ENCODE measurements at places on chromosomes 6 and 20. TPM values are rescaled to one million over a fixed set of nuclear protein-coding genes. Genes with fewer than 3 reads are reported as not detected.

DNA sequence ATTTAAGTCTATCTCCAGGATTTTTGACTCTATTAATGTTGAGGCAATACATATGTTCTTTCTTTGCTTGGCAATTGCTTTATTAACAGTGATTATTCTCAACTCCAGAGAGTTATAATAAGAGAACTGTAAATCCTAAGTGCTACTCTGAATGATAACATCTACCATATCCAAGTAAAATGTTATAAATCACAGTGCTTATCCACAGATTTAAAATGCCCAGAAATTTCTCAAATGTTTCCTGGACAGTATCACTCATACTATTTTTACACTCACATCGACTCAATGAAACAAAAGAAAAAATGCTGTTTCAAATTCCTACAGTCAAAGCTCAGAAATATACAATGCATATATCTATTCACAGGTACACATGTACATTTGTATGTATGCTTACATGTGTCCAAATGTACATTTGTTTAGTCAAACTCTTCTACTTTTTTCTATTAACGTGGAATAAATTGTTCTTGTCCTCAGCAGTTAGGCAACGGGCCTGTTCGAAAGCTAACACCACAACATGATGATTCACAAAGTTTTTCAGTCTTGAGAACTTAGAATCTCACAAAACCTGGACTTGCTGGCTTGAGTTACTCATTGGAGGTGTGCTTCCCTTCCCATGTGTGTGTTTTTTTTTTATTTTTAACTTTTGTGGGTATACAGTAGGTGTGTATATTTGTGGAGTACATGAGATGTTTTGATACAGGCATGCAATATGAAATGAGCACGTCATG is 193.0 kb downstream of the GJA10 start:
- DNase-seq = no peak

Gene NHSL1
- 44.3 TPM for total RNA-seq

Gene FABP7
- not detected for total RNA-seq

GRCh38 chr6:73719046-73719445 is 23.0 kb downstream of the CD109 start:
- DNase-seq = no peak

GRCh38 chr6:29769336-29769735 is 46.1 kb downstream of the HLA-F start:
- no peak for DNase-seq

Gene KCNB1
- 7.1 TPM for total RNA-seq

DNA sequence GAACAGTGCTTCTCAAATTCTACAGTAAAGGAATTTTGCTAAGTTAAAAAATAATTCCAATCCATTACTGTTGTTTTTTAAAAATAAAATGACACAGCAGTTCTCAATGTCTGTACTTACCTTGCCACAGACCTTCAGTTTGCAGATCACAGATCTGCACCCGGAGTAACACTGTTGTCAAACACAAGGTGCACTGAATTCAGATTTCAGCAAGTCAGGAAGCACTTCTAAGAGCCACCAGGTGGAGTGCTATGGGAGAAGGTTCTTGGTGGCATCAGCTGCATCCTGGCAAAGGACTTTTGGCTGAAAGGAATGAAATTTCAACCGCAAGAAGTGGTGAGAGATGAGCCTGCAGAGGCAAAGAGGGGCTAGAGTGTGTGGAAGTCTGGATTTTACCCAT is 17.4 kb downstream of the RSPH4A start:
- no peak for DNase-seq

Gene PAK5
- total RNA-seq = 12.5 TPM

Gene FOXF2
- 3.6 TPM for total RNA-seq

- peak; percentile 75 for DNase-seq
Measured at GRCh38 chr6:30769088-30769852, 24.9 kb upstream of the IER3 start.
